CD4-positive, alpha-beta T cell treated with Interleukin-1 beta for 1 hour (primary cell): ENCODE measurements at places on chromosomes 7 and 10.

- DNase-seq = no peak
These were observed 111.5 kb downstream of the PLXNA4 start for GRCh38 chr7:132464740-132465139.

DNA sequence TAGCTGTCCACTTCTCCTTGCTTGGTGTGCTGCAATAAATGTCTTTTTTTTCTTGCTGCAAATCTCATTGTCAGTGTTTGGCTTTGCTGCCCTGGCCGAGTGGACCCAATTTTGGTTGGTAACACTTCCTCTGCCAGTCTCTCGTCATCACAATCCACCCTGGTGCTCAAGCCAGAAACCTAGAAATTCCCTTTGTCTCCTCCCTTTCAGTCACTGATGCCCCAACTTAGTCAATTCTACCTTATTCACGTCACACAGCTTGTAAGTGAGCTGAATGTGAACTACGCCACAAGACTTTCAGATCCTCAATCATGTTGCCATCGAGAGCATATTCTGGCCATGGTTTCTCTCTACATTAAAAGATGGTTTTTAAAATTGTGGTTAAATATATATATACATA lies 13.0 kb upstream of the FRA10AC1 start:
- DNase-seq = peak; percentile 9

GRCh38 chr10:43238462-43238861 lies 28.4 kb downstream of the RASGEF1A start:
- no peak for DNase-seq

- DNase-seq = no peak
These were observed 45.7 kb downstream of the FAM171A1 start for GRCh38 chr10:15325243-15325943.

DNA sequence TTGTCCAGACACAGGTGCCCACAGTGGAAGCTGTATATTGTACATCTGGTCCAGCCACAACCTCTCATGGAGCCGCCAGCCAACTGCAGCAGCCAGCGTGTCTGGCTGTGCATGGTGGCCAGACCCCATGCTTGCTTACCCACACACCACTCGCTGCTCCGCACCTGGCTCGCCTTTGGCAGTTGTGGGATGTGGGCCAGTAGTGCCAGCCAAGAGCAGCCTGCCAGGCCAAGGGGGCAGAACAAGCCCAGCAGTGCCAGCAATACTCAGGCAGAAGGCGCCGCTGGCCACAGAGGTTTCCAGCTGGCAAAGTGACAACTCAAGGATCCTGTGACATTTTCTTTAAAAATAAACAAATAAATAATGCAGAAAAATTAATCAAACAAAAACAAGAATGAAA lies 11.7 kb upstream of the TMEM243 start:
- DNase-seq = no peak

DNA sequence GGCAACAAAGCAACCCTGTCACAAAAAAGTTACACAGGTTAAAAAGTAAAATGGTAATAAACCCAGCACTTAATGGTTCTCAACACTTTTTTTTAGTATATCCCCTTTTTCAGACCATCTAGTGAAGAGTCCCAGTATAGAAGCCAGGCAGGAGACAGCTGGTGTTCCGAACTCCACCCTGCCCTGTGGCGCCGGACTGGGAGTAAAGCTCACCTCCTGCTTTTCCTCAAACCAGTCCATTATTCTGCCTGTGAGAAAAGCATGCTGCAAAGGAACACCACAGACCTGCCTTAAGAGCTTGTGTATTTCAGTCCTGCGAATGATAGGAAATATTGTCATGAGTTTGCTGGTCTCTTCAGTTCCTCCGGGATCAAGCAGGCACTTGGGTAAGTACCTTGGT lies 81.0 kb downstream of the EZH2 start:
- DNase-seq = no peak

- DNase-seq = no peak
These were observed 42.9 kb downstream of the PTPRE start for GRCh38 chr10:127949831-127950230.

- DNase-seq = no peak
These were observed 21.0 kb downstream of the COBL start for GRCh38 chr7:51295440-51296245.

GRCh38 chr7:75699993-75700392 lies 38.7 kb downstream of the HIP1 start:
- DNase-seq = no peak

DNA sequence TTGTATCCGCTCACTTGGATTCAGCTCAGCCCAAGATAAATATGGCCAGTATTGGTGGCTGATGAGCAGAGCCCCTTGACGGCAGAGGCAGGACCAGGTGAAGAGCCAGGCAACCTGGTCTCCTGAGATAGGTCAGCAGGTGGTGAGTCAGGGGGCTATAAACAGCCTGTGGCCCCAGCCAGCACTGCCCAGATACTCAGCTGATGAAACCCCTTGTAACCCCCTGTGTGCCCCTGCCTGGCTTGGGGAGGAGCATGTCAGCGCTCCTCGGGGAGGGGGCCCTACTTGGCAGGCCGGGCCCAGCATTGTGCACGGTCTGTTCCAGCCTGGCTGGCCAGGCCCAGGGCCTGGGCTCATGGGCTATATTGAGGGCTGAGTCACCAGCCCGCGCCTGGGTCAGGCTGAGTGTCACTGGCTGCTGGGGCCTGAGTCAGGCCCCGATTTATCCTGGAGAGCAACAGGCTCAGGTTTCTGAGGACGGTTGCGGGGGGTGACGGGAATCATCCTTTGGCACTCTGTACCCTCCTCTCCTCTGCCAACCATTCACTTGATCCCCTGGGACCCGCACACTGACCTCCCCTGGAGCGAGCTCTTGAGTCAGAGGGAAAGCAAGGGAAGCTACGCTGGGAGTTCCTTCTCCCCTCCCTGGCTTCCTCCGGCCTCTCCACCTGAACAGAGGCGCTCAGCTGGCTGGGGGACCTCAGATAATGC lies 2.8 kb upstream of the FLNC start:
- no peak for DNase-seq

DNA sequence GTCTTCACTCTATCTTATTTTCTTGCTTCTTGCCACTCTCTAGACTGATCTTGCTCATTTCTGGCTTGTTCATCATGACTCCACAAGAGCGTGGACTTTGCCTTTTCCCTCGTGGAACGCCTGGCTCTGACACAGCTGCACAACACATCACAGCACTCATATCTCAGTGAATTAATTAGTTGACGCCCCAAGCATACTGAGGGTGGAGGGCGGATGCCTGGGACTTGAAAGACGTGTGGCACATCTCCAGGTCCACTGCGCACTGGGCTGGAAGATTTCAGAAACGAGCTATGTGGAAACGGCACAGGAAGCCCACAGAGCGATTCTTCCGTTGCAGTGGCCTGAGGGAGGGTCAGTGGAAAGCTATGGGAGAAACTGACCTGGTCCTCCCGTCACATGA lies 23.6 kb upstream of the PLEKHA1 start:
- no peak for DNase-seq

DNA sequence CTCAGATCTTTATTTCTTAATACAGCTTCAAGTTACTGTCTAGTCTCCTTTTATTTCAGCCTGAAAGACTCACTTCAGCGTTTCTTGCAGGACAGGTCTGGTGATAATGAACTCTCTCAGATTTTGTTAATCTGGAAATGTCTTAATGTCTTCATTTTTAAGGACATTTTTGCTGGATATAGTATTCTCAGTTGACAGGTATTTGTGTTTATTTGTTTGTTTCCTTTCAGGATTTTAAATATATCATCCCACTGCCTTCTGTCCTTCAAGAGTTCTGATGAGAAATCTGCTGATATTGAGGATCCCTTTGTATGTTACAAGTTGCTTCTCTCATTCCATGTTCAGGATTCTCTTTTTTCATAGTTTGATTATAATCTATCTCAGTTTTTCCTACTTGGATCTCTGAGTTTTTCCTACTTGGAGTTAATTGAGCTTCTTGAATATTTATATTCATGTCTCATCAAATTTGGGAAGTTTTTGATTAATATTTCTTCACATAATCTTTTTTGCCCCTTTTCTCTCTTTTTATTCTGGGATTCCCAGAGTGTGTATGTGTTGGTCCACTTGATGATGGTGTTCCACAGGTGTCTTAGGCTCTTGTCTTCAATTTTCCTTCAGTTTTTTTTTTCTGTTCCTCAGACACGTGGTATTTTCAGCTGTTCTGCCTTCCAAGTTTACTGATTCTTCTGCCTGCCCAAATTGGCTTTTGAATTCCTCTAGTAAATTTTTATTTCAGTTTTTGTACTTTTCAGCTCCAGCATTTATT lies 49.9 kb downstream of the PTEN start:
- no peak for DNase-seq

DNA sequence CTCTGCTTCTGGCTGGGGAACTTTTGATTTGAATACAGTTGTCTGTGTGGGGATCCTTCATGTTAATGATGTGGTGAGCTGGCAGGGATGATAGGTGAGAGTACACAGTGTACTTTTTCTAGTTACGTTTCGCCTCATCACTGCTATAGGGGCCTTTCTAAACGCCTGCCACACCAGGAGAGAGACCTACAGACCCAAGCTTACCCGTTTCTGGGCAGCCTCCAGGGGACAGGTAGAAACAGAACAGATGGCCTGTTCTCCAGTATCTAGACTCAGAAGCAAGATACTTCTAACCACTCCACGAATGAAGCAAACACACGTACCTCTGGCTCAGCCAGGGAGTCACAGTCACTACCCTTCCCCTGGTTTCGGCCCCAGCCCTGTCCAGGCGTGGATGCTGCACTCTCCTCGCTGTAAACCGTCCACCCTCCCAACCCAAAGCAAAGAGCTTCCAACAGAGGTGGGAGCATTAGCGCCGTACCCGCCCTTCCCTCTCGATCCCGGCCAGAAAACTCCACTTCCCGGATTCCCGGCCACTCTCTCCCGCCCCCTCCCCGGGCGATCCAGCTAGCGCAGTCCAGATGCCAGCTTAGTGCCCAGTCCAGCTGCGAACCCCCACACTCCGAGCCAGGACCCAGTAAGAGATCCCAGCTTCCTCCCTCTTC lies 1.2 kb downstream of the CCDC6 start:
- no peak for DNase-seq

GRCh38 chr10:1280466-1281404 lies 224.6 kb downstream of the WDR37 start:
- no peak for DNase-seq

DNA sequence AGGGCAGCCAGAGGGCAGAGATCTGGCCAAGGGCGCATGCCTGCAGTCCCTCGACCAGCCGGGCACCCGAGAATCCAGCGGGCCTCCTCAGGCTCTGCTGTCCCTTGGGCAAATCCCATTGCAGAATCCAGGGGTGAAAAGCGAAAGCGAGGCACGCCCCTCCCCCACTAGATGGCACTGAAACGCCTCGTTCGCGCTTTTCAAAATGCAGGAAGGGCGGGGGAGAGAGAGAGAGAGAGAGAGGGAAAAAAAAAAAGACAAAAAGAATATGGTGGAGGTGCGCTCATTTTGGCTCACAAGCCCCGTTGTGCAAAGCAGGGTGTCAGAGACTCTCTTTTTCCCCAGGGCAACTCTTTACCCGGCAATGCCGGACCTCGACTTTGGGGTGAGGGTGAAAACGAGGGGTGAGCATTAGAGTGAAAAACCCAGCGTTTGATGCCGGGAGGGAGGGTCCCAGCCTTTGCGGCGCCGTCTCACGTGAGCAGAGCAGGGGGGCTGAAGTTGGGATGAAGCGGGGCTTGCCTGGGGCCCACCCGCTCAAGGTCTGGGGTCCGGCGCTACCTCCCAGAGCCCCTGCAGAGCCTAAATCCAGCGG lies 2.5 kb upstream of the TMEM178B start:
- peak; percentile 55 for DNase-seq

DNA sequence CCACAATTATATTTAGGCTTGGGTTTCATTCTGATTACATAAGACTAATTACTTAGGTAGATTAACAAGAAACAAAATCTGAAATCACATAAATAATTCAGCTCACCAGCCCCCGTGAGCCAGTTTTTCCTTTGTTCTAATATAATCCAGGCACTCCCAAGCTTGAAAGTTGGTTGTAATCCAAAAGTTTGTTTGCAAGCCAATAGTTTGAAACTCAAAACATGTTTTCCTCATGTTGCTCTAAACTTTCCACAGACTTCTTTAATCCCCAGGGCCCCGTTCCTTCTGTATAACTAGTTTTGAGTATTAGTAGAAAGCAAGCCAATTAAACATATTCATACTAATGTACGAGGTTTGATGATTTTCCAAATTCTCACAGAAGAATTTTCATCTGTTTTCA lies 56.1 kb downstream of the SP8 start:
- no peak for DNase-seq

DNA sequence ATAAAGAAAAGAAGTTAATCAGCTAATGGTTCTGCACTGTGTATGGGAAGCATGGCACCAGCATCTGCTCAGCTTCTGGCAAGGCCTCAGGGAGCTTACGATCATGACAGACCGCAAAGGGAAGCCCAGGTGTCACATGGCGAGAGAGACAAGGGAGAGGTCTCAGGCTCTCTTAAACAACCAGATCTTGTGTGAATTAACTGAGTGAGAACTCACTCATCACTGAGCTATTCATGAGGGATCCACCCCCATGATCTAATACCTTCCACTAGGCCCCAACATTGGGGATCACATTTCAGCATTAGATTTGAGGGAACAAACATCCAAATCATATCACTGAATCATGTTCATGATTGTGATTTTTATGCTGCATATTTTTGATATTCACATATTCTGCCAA lies 5.8 kb downstream of the USP54 start:
- DNase-seq = no peak

DNA sequence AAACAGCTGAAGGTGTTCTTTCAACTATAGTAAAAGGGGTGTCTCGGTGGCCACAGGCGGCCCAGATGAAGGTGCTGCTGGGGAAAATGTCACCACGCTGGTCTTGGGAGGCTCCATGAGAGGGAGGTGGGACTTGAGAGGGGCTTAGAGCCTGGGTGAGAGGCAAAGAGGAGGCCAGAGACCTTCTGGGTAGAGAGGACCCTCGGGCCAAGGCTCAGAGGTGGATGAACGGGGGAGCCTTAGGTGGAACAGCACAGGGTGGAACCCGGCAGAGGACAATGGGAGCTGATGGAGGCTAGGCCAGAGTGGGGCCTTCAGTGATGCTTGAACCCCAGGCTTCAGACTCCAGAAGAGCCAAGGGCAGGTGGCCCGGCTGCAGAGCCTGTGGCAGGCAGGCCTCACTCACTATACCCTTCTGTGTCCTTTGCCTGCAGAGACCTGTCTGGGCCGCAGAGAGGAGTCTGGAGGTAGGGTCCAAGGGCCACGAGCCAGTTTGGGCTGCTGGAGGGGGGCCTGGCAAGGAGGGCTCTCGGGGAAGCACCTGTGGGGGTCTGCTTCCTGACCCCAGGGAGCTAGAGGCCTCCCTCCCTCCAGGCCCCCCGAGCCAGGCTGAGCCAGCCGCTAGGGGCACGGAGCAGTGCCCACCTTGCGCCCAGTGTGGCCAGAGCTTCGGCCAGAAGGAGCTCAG lies 32.1 kb downstream of the ZNF783 start:
- no peak for DNase-seq

- DNase-seq = no peak
These were observed 299.1 kb downstream of the PLXNA4 start for GRCh38 chr7:132276976-132277725.

DNA sequence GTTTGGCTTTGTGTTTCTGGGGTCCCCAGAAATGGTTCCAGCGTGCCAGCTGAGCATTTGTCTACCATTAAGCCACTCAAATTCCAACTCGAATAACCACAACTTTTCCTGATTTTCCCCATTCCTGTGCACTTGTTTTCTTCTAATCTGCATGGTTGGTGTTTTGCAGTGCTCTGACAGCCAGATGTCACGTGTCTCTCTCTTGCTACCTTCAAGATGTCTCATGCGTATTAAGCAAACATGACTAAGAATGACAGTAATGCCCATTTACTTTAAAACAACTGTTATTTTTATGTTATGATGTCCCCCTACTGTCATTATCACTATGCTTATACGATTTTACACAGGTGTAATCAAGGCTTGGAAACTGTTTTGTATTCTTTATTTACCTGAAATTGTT lies 35.2 kb upstream of the MXI1 start:
- no peak for DNase-seq
